ENCODE measurements at places on chromosomes 13 and 19.

DNA sequence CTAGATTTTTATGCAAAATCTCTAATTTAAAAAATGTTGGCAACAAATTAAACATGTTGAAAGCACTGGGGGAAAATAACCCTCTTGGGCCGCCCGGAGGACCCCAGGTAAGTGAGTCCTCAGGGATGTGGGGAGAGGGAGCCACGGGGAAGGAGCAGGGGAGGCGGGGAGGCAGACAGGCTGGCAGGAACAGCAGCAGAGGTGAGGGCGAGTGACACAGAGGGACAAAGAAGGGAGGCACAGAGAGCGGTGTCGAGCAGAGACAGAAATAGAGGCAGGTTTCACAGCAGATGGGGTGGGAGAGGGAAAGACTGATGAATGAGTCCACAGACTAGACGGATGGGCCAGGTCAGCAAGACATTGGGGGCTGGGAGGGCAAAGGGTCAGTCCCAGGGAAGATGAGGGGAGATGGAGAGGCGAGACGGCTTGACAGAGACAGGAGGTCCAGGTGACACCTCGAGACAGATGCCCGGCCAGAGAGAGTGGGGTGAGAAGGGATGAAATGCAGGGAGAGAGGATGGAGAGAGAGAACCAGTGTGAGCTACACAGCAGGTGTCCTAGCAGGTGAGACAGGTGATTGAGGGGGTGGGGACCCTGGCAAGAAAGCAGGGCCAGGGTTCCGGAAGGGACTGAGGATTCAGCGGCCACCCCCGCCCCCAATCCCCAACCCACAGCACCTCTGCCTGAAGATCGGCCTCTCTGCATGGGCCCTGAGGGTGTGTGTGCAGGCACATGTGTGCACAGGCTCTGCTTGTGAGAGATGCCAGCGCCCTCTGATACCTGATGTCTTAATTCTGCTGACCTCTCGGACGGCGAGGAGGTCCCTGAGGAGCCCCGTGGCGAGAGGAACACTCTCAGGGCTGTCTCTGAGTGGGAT, 3.8 kb downstream of the LRRC4B start:
- no peak for DNase-seq

DNA sequence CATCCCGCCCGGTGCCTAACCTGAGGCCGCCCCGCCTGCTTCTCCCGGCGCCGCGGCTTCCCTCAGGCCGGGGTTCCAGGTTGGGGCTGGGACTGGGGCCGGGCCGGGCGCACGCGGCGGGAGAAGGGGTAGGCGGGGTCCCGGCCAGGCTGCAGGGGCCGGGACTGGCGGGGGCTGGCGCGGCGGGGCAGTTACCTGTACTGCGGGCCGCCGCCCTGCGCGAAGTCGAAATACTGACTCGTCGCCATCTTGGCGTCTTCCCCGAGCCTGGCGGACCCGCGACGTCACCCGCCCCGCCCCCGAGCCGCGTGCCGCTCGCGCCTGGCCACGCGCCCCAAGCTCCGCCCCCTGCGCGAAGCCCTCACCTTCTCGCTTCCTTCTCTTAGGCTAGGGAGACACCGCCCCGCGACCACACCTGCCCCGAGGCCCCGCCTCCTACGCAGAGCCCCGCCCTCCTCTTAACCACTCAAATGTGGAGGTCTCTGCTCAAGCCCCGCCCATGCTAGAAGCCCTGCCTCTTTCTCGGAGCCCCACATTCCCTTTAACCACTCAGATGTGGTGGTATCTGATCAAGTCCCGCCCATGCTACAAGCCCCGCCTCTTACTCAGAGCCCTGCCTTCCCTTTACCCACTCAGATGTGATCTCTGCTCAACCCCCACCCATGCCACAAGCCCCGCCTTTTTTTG, at the start of gene ZFR2:
TSS of gene ZFR2 (minus strand) at position 269 of the 687 bp plus-strand sequence. CDS start at position 248, 21 bp downstream.
- DNase-seq: peak; percentile 27

DNA sequence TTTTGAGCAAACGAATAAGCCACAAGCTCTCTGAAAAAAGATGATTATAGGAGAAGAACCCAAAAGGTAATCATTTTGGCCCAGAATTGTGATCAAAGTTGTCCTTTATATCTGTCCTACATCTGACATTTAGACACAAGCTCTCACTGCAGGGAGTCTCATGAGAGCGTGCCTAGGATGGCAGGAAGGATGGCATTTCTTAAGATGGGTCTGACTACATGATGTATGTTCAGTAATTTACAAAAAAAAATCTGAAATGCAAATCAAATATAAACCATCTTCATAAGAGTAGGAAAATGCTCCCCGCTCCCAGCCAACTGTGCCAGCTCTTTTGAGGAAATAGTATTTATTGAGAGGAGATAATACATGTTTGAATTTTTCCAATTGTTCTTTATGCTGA, 81.0 kb upstream of the MBNL2 start:
- no peak for DNase-seq

DNA sequence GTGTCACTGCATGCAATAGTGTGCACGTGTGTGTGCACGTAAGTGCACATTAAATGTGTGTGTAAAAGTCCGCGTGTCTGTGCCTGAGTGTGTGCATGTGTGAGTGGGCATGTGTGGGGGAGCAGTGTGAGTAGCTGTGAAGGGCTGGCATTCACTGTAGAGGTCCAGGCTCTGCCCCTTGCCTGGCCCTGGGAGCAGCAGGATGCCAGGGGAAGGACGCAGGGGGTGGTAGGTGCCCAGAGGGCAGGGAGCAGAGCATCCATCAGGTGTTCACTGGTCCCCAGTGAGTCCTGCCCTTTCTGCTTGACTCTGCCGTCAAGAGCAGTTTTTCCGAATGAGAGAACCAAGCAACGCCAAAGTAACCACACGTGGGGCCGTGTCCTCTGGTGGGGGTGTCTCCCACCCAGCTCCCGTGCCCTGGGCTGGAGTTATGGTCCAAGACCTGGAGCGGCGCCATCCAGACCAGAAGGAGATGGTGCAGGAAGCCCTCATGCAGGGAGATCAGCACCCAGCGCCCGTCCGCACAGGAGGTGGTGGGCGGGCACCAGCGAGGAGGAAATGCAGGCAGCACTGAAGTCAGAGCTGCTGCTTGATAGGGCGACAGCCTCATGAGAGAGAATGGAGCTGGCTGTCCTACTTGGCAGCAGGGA, 68.5 kb downstream of the TEX29 start:
- DNase-seq: no peak

DNA sequence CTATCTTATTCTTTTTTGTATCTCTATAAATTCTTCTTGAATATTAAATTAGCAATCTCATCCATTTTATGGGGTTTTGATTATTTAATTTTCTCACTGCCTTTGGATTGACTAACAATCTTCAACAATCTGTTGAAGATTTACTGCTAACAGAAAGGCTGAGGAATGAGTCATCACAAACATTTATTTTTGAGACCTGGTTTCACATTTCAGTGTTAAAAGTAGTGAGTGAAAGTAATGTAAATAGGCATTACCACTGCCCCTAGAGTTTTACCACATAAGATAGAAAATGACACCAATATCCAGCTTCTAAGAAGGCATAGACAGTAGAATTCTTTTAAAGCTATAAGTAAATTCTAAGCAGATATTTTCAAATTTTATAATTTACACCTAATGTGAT, 472.8 kb downstream of the OLFM4 start:
- no peak for DNase-seq

- no peak for DNase-seq
Observed at GRCh38 chr13:32135655-32136054, 104.1 kb downstream of the FRY start.

DNA sequence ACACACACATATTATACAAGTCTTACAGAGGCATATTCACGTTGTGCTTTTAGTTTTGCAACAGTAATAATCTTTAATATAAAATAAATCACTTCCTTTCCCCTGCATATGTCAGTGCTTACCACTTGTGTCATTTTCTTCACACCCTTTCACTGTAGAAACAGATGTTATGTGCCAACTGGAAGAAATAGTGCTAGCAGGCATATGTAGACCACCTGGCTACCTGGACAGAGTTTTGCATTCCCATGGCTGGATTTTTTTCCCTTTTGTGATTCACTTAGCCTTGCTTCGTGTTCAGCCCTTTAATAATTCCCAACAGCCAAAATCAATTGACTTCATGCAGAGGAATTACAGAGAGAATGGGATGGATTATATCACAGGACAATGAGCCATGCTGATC, 399.1 kb upstream of the SPRY2 start:
- DNase-seq: no peak

DNA sequence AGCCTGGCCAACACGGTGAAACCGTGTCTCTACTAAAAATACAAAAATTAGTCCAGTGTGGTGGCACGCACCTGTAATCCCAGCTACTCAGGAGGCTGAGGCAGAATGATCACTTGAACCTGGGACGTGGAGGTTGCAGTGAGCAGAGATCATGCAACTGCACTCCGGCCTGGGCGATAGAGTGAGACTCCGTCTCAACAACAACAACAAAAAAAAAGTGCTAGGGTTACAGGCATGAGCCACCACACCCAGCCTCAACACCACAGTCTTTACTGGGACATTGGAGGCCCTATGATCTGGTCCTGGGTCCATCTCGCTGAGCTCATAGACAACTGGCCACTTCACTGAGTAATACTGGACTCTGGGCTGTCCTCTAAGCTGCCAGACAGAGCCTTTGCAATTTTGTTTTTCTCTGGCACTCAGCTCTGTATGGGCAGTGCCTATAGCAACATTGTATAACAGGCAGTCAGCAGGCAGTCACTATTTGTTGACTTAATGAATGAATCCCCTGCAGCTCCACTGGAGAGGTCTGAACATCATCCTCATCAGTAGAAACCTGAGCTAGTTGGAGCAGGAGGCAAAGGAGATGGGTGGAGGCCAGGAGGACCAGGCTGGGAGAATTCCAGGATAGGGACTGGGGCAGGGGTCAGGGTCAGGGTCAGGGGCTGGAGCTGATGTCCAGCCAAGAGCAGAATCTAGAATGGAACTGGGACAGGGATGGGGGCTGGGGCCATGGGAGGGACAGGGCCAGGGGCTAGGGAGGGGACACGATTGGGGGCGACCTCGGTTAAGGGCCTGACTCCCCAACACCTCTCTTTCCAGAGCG, 8.1 kb downstream of the BLOC1S3 start:
- no peak for DNase-seq

DNA sequence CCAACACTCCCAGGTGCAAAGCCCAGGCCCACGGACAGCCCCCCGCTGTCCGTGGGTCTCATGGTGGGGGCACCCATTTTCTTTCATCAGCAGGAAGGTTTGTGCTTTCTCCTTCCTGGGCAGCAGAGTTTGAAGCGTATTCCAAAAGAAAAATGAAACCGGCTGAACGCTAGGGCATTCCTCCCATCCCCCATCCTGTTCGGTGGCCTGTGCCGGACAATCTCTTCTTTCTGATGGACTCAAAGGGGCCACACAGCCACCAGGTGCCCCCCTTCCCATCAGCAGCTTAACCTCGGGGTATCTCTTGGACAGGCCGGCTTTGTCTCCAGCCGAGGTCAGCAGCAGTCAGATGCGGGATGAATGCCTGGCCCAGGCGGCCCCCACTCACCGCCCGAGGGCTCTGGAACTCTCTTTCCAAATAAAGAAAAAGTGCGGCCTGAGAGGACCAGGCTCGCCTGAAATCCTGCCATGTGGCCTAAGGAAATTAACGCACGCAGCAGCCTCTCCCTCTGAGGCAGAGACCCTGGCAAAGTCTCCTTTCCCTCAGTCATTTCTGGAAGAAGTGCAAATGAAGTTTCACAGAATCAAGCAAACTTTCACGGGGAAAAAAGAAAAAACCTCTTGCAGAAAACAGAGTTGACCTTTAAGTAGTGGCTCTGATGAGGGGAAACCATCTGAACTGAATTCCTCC, 67.8 kb downstream of the RASA3 start:
- DNase-seq: no peak

DNA sequence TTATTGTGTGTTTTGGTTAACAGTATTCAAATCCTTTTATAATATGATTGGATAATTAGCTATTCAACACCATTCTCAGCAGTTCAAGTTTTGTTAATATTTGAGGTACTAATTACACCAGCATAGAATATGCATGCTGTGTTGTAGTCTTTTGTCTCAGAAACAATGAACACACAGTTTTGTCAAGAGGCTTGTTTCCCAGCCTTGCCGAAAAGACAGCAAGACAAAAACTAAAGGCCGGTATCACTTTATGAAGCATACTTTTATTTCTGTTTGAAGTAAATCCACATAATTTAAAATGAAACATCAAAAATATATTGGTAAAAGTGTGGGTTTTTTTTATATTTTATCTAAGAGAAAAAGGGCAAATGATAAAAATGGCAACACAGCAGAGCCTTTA, 7.5 kb downstream of the GPR180 start:
- no peak for DNase-seq

DNA sequence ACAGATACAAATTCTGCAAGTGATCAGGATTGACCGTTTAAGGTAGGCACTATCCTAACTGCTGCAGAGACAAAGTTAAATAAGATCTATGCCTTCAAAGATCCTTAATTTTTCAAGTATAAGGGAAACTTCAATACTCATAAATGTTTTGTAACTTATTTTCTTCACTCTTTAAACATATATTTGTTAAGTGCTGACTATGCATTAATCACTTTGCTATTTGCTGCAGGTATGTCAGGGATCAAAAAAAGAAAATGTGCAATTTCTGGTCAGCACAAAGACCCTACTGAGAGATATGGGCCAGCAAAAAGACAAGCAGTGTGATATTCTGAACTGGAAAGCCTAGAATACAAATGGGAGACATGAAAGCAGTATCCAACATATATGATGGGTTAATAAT, 756.1 kb upstream of the PCDH9 start:
- DNase-seq: no peak

- DNase-seq: no peak
Observed at GRCh38 chr19:52923778-52924593, 758 bp upstream of the ZNF888 start.

GRCh38 chr13:42893214-42893671, 98.8 kb downstream of the EPSTI1 start:
- no peak for DNase-seq

- DNase-seq: no peak
Observed at GRCh38 chr19:39845584-39845932, 621 bp downstream of the FBL start.

DNA sequence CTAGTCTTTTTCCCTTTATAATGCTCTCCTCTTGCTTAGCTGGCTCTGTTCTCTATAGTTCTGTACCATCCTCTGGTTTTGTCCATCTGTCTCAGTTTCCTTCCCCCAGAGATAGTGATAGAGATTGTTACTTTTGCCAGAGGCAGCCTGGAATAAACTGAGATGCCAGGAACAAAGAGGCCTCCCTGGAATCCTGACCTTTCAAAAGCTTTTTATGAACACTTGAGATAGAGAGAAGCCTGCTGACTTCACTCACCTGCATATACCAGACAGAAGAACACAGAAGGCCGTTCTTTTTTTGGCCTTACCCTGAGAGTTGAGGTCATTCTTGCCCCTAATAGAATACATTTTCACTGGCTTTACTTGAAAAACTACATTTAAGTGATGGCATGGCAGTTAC, 150.2 kb downstream of the LHFPL6 start:
- no peak for DNase-seq

- no peak for DNase-seq
Observed at GRCh38 chr13:110380359-110381028, 73.4 kb downstream of the COL4A2 start.

DNA sequence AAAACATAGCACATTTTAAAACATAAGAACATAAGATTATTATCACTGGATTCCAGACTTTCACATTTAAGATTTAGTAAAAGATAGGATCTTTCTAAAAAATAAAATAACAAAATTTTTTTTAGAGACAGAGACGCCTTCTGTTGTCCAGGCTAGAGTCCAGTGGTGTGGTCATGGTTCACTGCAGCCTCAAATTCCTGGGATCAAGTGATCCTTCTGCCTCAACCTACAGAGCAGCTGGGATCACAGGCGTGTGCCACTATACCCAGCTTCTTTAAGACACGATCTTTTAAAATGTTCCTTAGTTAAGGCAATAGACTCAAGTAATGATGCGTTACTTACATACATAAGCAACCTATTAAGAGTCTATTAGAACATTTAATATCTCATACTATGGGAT, 32.7 kb downstream of the ALG5 start:
- no peak for DNase-seq

GRCh38 chr13:45240143-45240542, 39.3 kb upstream of the KCTD4 start:
- no peak for DNase-seq
